ENCODE measurements at places on chromosomes 3 and 15.

GRCh38 chr3:47614788-47615187 is 36.1 kb upstream of the CSPG5 start:
- DNase-seq = no peak

DNA sequence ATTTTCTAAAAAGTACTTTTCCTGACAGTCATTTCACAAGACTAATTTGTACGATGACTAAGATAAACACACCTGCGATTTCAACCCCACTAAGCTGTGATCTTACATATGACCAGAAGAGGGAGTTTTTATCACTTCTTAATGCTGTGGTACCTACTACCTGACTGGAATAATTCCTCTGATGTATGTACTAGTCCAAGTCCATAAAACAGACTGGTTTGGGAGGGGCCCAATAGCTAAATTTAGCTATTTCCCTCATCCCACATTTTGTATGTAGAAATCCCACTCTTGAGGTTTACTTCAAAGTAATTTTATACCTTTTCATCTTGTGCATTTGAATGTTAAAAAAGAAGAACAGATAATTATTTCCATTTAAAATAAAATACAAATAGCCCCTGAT is 49.7 kb upstream of the SCAANT1 start:
- no peak for DNase-seq

- DNase-seq = no peak
Measured at GRCh38 chr3:40129981-40130380, 179.5 kb upstream of the EIF1B start.

- no peak for DNase-seq
Measured at GRCh38 chr15:78906316-78906620, 33.6 kb downstream of the MORF4L1 start.

GRCh38 chr3:195542316-195542697 is 818 bp downstream of the PPP1R2 start:
- DNase-seq = no peak

DNA sequence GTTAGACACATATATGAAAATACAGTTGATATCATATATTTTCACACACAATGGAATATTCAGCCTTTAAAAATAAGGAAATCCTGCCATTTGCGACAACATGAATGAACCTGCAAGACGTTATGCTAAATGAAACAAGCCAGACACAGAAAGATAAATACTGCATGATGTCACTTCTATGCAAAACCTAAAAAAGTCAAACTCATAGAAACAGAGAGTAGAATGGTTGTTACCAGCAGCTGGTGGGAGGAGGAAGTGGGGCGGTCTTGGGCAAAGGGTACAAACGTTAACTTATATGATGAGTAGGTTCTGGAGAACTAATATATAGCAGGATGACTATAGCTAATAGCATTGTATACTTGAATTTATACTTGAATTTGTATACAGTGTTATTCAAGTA is 213.2 kb upstream of the NR2F2 start:
- DNase-seq = no peak

GRCh38 chr3:150673966-150674365 is 29.8 kb downstream of the ERICH6 start:
- DNase-seq = no peak

DNA sequence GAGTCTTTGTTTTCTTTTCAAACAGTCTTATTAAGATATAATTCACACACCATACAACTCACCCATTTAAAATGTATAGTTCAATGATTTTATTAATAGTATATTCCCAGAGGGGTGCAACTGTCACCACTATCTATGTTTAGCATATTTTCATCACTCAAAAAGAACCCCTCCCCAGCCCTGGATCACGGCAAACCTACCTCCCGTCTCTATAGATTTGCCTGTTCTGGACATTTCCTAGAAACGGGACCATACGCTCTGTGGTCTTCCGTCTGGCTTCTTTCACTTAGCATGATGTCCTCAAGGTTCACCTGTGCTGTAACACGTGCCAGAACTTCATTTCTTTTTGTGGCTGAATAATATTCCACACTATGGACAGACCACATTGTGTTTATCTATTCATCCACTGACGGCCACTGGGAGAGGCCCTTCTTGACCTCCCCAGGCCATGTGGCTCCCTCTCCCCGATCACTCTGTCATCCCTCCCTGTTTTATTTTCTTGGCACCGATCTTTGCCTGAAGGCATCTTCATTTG is 56.4 kb downstream of the IQSEC1 start:
- DNase-seq = no peak

DNA sequence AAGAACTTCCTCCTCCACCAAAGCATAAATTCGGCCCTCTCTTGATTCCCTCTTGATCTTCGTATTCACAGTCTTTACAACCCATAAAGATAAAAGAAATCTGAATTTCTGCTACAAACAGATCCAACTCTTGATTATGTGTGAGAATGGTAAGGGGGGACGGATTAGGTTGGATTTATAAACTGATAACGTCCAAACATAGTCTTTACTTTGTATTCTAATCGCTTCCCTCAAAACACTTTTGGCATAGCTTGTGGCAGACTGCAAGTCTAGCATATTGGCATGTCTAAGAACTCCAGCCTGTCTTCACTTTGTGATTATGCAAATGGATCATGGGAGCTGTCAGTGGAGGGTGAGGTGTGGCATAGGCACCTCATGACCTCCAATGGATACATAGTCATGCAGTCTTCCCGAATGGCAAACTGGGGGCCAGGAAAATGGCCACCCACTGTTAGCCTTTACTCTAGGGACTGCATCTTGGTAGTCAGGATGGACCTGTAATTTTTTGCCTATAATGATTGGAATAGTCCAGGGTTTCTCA is 24.3 kb upstream of the GPR171 start:
- no peak for DNase-seq

DNA sequence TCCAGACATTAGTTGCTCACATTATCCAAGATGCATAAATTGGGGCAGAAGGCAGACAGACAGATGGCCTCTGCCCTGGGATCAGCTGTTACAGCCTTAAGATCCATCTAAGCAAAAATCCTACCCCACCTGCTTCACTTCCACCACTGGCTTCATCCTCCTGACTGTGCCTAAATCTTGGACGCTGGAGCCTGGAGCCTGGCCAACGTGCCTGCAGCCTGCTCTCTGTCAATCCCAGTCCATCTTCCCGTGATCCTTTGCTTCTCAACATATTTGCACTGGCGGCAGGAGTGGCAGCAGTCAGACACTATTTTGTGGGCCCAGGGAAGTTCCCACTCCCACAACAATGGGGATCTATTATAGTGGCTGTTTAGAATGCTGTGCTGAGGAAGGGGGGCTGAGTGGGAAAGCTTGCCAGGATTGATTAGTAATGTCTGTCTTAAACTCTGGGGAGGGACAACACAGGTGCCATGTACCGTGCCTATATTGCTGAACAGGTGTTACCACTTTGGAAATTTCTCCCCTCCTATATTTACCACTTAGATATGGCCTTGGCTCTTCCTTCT is 121.2 kb downstream of the MEGF11 start:
- no peak for DNase-seq

DNA sequence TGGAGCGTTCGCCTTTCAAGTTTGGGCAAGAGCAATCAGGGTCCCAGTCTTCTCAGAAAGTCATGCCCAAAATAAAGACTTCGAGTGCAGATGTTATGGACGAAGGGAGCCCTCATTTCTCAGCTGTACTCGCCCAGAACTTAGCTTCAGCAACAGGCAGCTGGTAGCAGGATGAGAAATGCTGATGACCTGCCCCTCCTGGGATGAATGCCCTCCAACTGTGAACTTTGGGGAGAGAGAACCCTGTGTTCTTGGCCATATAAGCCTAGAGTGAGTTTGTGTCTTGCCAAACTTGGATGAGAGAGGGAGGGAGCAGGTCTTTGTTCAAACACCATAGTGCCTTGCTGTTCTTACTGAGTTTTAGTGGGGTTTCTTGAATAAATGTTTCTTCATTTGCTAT is 400.3 kb downstream of the LRTM1 start:
- DNase-seq = no peak

- no peak for DNase-seq
Measured at GRCh38 chr3:48999085-48999858, 7.9 kb upstream of the WDR6 start.

DNA sequence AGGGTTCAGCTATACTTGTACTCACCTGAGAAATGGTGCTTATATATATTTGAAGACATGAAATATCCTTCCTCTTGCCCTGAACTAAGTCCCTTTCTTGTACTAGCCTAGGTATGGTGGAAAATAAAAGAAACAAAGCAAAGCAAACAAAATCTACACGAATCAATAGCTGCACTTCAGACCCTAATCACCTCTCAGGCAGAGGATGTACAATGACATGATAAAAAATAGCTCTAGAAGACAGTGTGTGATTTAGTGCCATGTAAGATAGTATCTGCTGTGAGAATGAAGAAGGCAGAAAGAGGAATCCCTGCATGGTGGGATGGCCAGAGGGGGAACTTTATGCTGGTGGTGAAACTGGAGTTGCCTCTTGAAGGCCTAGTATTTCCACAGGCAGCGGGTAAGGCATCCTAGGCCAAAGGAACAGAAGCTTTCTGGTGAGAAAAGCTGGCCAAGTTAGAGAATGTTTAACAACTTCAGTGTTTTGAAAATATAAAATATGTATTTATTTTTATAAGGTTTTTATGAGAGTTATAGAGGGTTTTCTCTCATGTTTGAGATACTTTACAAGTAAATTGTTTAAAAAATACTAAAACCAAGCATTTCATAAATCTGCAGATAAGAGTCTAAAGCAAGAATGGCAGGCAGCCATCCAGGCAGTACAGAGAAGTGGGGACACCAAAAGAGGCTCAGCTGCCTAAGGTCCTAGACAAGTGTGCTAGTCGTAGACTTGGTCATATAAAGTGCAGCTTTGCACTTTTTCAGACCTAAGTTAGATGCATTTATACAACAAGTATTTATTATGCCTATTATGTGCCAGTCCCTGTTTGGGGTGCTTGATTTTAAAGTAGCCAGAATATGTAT is 14.9 kb downstream of the LEKR1 start:
- DNase-seq = no peak

DNA sequence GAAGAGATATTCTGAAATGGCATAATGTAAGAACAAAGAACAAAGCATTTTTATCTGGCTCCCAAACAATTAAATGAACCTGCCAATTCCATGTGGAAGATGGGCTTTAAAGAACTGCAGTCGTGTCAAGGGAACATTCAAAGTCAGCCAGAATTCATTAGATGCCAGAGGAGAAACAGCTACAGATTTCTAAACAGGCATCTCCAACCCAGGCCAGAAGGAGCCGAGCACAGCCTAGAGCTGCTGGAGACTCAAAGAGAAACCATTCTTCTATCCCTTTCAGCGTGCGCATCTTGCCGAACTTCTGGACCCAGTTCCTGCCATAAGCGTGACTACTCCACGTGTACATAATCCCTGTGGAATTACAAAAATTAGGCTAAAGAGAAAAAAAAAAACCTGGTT is 60.4 kb downstream of the MB21D2 start:
- DNase-seq = no peak

DNA sequence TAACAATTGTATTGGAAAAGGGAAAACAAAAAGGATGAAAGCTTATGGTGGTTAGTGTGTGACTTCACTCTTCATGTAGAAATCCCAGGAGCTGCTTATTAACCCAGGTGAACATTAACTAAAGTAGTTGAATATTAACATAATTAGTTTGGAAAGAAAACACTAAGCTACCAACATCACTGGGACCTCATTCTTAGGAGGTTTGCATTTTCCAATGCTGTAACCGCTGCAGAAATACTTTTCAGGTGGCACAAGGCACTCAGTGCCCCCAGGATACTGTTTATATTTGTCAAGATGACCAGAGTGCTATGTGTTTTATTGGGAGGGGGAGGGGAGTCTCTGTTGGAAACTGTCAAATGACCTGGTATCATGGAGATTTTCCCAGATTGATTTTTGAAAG is 25.9 kb upstream of the VILL start:
- no peak for DNase-seq

GRCh38 chr3:58214484-58215316 is 3.9 kb upstream of the DNASE1L3 start:
- no peak for DNase-seq

DNA sequence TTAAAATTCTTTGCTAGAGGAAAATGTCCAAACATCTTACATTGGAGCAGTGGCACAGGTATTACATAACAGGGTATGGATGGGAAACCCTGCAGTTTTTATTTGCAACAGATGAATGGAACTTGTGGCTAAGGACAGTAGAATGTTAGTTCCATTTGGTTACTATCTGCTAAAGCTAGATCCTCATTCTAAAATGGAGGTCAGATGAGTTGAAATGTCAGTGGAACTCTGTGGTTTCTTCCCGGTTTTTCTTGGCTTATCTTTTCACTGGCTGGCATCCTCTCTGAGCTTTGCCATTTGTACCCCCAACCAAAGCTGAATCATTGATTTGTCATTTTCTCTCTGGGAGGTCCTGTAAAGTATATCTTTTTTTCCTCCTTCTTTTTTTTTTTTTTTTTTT is 68.9 kb downstream of the ARMC8 start:
- DNase-seq = no peak

- DNase-seq = no peak
Measured at GRCh38 chr3:99644017-99644416, 5.6 kb downstream of the COL8A1 start.

DNA sequence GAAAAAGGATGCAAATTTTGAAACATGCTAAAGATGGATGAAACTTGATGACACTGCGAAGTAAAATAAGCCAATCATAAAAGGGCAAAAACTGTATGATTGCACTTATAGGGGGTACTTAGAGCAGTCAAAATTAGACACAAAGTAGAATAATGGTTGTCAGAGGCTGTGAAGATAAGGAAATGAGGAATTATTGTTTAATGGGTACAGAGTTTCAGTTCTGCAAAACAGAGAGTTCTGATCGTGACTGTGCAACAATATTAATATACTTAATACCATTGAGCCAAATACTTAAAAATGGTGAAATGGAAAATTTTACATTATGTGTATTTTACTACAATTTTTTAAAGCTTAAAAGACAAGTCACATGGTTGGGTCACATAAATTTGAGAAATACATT is 35.1 kb downstream of the UBE3A start:
- no peak for DNase-seq

DNA sequence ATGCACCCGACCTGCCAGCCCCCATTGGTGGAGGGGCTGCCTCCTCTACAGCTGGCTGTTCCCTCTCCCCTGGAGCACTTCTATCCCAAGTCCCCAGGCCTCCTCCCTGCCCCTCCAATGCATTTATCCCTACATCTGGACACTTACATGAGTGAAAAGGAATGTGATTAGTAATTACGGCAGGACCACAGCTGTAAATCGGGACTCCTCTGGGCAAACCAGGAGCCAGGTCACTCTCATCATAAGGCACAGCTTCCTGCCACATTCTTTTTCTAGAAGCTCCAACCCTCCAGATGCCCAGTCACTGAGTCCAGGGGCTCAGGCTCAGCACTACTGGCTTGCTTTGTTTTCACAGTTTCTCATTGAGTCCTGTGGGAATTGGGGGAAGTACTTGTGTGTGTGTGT is 54.3 kb downstream of the IL20RB start:
- no peak for DNase-seq

GRCh38 chr3:66722675-66723074 is 221.9 kb upstream of the LRIG1 start:
- no peak for DNase-seq

GRCh38 chr15:92990031-92990430 is 89.9 kb downstream of the CHD2 start:
- no peak for DNase-seq

DNA sequence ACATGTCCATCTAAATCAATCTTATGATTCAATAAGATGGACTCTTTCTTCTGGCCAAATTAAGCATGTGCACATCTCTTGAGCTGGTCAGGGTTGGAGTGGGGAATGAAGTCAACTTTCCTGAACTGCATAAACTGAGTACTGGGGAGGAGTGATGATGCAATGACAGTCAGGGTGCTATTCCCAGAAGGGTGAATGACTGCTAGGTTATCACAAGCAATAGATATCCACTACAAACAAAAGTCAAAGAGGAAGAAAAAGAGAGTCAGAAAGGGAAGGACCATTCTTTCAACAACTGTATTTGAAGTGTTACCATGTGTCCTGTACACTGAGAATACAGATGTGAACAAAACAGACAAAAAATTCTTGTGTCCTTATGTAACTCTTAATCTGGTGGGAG is 70.0 kb downstream of the ALCAM start:
- DNase-seq = no peak
